ENCODE measurements at places on chromosomes 11 and 22.

- no peak for DNase-seq
These were observed 6.1 kb downstream of the SIPA1 start for GRCh38 chr11:65643971-65644370.

- DNase-seq: no peak
These were observed 150.8 kb upstream of the RAG2 start for GRCh38 chr11:36748836-36749235.

- no peak for DNase-seq
These were observed 54.1 kb downstream of the CHRDL2 start for GRCh38 chr11:74677131-74677530.

DNA sequence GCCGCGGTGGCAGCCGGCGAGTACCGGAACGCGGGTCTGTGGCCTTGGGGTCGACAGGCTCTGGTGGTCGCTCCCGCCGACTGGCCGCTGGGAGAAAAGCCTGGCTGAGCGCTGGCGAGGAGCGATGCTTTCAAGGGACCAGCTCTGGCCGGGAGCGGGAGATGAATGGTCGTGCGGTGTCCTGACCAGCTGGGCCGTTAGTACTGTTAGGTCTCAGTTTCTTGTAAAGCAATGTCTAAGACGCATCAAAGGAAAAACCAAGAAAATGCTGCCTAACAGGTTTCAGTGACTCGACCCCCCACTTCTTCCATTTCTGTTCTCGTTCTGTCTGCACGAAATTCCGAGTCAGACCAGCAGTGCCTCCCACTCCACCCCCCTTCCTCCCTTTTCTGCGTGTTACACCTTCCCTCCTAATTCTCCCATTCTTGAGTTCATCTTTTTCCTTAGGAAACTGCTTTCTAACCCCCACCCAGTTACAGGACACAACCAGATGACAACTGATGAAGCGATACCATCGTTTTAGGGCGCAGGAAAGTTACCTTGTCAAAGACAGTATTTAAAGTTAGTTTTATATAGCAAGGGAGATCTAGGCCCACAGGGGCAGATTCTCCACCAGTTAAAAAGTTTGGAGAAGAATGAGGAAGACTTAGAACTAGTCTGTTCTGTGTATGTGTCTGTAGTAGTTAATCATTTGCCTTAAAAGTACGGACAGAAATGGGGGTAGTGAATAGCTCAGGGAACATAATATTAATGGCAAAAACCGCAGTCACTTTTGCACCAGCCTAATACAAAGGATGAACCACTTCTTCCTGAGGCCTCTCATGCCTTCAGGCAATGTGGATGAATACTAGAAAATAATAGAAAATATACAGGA is 1.0 kb downstream of the CUL5 start:
- no peak for DNase-seq

- no peak for DNase-seq
These were observed 36.0 kb downstream of the SLN start for GRCh38 chr11:107675902-107676301.

GRCh38 chr22:22030493-22031182 is 48.1 kb upstream of the TOP3B start:
- DNase-seq: no peak

DNA sequence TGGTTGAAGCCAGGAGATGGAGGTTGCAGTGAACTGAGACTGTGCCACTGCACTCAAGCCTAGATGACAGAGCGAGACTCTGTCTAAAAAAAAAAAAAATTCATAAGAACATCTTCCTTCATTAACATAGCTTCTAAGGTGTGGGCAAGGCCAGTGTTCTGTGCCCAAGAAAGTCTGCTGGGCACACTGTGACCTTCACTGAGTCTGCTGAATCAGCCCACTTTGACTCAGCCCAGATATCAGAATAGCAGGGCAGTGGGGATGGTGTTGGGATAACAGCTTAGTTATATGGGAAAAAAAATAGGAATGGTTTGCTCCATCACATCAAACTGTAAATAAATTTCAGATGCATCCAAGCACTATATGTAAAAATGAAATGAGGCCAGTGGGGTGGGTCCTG is 32.4 kb upstream of the XBP1 start:
- DNase-seq: no peak

DNA sequence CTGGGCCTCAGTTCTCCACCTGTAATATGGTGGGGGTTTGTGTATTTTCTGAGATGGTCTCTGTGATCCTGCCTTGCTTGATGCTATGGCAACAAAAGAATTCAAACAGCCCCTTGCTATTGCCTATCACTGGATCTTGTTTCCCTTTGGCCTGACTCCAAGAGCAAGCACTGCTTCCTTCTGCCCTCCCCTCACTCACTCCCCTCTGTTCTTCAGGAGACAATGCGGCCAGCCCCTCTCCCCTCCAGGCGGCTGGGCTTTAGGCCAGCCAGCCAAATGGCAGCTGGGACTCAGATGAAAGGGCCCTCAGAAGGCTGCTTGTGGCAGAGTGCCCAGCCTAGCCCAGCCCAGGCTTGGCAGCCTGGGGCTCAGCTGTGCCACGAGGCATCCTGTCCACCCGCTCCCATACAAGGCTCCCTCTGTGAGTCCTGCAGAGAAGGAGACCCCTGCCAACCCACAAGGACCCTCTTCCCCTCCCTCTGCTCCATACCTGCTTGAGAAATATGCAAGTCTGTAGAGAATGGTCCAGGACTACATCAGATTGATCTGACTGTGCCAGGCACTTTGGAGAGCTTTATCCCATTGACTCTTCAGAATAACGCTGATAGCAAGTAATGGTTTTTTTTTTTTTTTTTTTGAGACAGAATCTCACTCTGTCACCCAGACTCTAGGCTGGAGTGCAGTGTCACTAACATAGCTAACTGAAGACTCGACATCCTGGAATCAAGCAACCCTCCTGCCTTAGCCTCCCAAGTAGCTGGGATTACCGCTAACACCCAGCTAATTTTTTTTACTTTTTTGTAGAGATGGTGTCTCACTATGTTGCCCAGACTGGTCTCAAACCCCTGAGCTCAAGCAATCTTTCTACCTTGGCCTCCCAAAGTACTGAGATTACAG is 7.6 kb upstream of the KCTD14 start:
- DNase-seq: no peak

DNA sequence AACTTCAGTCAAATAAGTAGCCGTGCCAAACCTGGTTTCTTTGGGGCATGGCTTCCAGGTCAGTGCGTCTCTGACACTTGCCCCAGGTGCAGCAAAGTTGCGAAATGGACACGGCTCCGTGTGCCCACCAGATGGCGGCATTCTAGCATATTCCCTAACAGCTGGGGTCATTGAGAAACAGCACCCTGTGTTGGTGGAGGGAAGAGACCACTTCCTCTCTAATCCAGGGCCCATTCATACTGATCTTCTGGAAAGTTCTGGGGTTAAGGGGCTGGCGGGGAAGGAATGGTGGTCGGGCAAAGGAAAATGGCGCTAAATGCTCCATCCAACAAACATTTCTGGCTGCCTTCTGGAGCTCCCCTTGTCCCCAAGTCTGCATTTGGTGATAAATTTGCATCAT is 141.2 kb upstream of the TIMP3 start:
- DNase-seq: peak; percentile 39

DNA sequence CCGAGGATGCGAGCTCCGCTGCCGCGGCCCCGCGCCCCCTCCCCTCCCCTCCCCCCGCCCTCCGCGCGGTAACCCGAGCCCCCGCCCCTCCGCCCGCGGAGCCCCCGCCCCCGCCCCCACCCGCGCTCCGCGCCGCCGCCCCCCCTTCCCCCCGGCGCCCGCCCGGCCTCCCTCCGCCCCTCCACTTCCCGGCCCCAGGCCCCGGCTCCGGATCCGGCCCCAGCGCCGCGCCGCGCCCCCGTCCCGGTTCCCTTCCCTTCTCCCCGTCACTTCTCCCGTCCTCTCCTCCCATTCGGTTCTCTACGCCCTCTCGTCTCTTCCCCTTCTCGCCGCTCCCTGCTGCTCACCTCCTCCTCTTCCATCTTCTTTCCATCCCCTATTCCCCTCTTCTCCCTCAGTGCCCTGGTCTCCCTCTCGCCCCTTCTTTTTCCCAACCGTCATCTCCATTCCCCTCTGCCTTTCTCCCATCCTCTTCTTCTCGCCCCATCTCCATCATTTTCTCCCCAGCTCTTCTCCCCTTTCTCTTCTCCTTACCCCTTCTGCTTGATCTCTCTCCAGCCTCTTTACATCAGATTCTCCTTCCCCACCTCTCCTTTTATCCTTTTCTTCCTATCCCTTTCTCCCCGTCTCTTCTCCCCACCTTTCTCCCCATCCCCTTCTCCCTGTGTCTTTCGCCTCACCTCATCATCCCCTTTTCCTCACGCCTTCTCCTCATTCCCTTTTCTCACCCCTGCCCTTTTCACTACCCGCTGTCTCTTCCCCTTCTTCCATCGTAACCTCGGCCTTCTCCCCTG is at the start of gene DCHS1:
DCHS1 (minus strand) TSS at position 20 of the 794 bp plus-strand sequence. CDS start 14,196 bp downstream, outside the sequence.
- no peak for DNase-seq

DNA sequence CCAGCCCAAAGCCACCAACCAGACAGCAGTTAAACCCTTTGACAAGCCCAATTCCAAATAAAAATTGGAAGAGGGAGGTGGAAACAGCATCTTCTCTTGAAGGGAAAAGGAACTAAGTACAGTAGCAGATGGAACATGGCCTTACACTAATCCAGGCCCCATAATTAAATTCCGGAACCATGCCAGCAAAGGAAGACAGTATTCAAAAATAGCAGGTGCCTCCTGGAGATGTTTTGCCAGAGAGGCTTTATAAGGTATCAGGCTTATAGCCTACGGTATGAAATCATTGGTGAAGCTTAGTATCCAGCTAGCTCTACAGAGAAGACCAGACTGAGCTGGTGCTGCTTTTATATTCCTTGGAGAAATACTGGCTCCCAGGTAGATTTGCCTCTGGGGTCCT is 344.1 kb upstream of the API5 start:
- no peak for DNase-seq

DNA sequence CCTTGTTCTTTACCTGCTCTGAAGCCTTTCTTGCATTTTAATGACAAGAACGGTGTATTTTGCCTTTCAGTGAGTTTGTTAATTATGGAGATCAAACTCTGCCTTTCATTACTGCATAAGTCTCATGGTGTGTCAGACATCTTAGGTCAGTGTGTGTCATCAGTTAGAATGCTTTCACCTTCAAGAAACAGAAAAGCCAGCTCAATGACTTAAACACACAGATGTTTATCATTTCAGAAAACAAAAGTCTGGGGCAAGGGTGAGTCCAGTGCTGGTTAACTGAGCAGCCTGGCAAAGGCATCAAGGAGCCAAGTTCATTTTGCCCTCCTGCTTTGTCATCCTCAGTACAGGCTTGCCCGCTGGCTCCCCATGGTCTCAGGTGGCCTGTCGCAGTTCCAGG is 54.5 kb downstream of the PACS1 start:
- DNase-seq: no peak

DNA sequence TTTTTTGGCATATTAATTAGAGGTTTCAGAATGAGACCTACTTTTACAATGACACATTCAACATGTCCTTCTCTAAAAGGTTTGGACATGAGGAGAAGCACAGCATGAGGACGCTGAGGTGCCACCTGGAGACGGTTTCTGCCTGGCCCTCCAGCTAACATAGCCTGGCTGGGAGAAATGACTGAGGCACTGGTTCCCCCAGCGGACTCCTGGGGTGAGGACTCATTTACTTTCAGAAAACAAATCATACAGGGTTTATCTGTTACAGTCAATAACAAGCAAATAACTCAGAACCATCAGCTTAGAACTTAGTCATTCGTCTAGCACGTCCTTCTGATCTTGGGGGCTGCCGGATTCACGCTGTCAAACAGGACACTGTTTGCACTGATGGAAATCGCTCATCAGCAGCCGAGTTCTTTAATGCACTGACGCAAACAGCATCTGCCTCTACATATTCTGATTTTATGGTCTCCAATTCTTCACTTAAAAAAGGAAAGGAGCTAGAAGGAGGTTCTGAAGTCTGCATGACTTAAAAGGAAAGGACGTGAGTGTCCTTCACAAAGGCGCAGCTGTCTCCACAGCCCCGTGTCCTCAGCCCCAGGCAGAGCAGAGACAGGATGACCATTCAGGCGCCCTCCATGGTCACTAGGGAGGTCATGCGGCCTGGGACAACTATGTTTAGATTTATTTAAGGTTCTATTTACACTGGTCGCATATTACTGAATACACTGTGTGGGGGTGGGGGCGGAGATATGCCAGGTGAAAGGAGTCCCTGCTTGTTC is 44.2 kb downstream of the CERK start:
- DNase-seq: no peak

DNA sequence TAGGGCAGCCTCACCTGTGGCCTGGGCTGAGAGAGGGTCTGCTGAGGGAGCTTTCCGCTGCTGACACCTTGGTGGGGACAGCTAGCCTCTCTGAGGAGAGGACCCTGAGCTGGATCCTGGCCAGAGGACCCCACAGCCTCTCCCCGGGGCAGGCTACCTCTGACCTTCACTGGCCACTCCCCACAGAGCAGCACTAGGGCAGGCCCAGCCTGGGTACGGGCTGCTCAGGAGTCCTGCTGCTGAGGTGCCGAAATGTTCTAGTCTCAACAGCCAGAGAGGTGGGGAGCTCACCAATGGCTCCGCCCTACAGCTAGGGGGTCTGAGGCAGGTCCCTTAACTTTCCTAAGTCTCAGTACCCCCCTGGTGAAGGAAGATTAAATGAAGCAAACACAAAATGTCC is 47.5 kb downstream of the SGSM3 start:
- no peak for DNase-seq

- no peak for DNase-seq
These were observed 22.5 kb downstream of the LRRC10B start for GRCh38 chr11:61531044-61531443.

GRCh38 chr22:44627521-44628139 is 74.4 kb upstream of the PRR5 start:
- no peak for DNase-seq

- DNase-seq: no peak
These were observed 56.2 kb downstream of the BUD13 start for GRCh38 chr11:116716621-116717020.

DNA sequence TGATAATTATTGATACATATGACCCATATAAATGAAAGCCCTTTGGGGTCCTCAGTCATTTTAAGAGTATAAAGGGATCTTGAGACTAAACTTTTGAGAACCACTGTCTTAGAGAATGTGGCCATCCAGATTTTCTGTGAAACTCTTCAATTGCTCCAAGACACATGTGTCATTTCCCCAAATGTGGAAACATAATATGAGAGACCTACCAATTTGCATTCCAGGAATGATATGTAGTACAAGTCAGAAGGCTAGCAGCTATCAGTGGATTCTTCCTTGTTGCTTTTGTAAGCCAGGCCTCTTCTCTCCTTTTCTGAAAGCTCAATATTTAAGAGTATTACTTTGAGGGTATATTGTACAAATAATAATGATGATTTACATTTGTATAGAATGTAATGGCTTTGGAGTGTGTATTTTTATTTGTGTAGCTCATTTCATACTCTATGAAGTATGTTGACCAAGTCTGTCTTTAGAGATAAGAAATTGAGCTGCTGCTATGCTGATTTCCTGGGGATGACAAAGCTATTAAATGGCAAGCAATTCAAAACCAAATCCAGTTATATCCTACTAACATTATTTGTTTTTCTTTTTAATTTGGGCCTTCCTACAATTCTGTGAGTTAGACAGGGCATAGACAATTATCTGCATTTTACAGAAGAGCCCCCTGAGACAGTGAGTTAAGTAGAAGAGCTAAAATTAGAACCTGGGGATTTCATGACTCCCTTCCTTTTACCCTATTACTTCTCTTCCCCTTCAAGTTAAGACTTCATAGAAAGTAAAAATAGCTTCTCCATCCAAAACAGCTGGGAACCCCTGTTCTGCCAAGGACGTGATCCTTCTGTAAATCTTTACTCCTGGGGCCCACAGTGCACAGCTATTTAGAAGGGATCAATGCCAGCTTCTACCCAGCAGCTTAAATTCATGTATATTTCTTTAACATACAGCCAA is 131.9 kb downstream of the WNT11 start:
- no peak for DNase-seq
